ENCODE measurements at places on chromosomes 6 and 20.
A peak's percentile ranks its signal among the peaks of the same experiment; 100 is the strongest.

GRCh38 chr6:154167126-154167525 lies 128.1 kb downstream of the OPRM1 start:
- DNase-seq: no peak

- DNase-seq: peak; percentile 10
Observed at GRCh38 chr20:38119446-38119845, 45.6 kb downstream of the TGM2 start.

- DNase-seq: no peak
Observed at GRCh38 chr6:33592595-33593413, 12.7 kb upstream of the BAK1 start.

DNA sequence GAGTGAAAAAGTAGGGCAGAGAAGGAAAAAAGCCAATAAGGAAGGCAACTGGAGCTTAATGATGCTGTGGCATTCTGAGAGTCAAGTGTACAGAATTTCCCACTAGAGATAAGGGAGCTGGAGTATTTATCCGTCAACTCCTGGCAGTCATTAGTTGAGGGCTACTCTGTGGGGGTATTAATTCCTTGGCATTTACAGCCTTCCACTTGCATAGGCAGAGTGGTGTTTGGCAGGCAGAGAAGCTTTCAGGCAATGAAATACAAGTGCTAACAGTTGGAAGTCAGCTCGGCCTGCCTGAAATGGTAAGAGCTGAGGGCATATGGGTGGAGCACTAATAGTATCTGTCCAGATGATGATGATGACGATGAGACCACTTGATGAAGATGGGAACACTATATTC lies 207.3 kb upstream of the FLRT3 start:
- no peak for DNase-seq

DNA sequence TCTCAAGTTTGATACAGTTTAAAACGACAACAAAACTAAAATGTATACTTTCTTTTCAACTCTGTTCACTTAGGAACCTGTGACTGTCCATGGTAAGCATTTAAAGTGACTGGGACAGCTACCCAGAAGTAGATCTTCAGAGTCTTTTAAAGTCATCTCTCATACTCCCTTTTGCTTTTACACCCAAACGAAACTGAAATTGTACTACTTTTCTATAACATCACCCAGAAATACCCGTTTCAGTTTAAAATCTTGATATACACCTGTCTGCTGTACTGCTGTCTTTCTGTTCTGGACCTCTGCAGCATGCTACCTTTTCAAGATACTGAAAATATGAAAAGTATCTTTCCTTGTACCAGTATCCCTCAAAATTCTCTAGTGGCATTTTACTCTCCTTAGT lies 170.4 kb upstream of the THEMIS start:
- no peak for DNase-seq

GRCh38 chr6:166286839-166287271 lies 21.3 kb downstream of the PRR18 start:
- no peak for DNase-seq

Data from mucosa of gallbladder (tissue), 1 donor.